ENCODE measurements at places on chromosomes 5 and 9.

- DNase-seq = no peak
Measured at GRCh38 chr9:97468658-97469448, 32.6 kb upstream of the TMOD1 start.

DNA sequence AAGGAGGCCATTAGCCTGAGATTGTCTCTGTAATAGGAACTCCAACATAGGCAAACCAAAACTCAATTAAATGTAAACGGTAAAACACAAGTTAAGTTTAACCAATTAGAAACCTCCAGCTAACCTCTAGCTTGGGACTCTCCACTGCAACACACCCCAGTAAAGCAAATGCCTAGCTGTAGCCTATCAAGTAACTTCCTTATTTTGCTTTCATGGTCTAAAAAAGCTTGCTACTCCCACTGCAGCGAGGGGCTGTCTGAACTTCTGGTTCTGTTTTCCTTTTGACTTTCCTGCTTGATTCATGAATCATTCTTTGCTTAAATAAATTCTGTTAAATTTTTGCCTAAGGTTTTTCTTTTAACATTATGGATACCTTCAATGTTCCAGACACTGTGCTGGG is 24.4 kb upstream of the C5orf46 start:
- DNase-seq = no peak

DNA sequence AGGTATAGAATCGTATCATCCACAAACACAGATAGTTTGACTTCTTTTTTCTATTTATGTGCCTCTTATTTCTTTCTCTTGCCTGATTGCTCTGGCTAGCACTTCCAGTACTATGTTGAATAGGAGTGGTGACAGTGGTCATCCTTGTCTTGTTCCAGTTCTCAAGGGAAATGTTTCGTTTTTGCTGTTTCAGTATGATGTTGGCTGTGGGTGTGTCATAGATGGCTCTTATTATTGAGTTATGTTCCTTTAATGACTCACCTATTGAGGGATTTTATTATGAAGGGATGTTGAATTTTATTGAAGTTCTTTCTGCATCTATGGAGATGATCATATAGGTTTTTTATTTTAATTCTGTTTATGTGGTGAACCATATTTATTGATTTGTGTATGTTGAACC is 70.3 kb downstream of the ENC1 start:
- DNase-seq = no peak

- DNase-seq = no peak
Measured at GRCh38 chr5:82749461-82749820, 327.8 kb downstream of the TMEM167A start.

- no peak for DNase-seq
Measured at GRCh38 chr9:1440256-1440655, 390.1 kb downstream of the DMRT2 start.

- DNase-seq = no peak
Measured at GRCh38 chr9:38526591-38526990, 93.8 kb downstream of the ANKRD18A start.

DNA sequence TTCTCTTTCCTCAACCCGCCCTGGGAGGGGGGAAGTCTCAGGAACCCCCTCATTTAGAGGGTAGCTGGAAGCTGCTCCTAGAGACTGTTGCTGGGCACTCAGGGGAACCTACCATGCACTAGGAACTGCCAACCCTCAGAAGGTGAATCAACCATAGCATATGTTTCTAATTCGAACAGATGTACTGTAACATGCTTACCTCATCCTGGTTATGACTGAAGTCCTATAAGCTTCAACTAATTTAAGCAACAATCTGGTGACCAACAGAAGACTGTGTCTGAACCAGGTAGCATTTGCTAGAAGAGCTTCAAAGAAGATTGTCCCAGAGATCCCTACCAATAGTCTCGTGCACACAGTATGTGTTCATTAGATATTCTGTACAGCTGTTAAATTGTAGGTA is 5.7 kb upstream of the PRDM6 start:
- DNase-seq = no peak

DNA sequence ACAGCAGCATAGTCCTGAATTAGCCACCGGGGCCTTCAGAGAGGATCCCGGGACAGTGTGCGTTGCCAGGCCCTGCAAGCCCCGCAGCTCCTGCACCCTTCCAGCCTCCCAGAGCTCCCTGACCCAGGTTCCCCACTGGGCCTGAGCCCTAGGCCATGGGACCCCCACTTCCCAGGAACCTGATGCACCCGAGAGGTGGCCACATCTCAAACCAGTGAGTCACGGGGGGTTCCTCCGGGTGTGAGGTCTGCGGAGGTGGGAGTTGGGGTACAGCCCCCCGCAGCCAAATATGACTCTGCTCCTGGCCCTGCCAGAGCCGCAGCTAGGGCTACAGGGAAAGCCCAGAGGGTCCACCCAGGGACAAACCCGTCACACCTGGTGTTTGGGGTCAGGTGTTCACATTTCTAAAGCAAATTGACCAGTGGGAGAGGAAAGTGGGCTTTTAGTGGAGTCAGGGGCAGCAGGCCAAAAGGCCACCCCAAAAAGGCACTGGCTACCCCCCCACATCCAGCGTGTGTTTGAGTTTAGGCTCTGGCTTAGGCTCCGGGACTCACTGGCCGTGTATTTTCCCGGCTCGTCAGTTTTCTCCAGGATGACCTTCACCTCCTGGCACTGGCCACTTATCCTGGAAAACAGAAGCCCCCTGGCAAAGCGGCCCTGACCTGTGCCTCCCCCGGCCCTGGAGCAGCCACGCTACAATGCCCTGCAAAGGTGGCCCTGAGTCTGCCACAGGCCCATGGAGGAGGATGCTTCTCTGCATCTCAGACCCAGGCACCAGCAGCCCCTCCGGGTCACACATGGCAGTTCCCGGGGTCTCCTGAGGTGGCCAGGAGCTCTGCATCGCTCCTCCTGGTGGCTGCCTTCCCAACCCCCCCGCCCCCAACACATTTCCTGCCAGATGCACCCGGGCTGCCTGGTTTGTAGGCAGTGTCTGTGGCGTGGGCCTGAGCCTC is 17.4 kb upstream of the OBP2B start:
- DNase-seq = no peak
